Endothelial cell of coronary artery (primary cell): ENCODE measurements at places on chromosomes 1 and 21. TPM values are rescaled to one million over a fixed set of nuclear protein-coding genes. Genes with fewer than 3 reads are reported as not detected.

Gene MMP23B
- 1.1 and 2.8 TPM in 2 replicates for total RNA-seq

Gene GJB3
- total RNA-seq, result 0.09 TPM in 1 of 2 replicates, not detected in the other

Gene SAMD11
- total RNA-seq, result 0.66 TPM in 1 of 2 replicates, not detected in the other

Gene SLC2A5
- total RNA-seq, result under 0.01 TPM in 2 replicates

Gene TGFB2
- 6.2 and 56.2 TPM in 2 replicates for total RNA-seq

Gene OR2T2
- total RNA-seq, result not detected in 2 replicates
